ENCODE measurements at places on chromosomes 7 and 10.

GRCh38 chr10:25831080-25831479, 102.9 kb upstream of the MYO3A start:
- DNase-seq, result no peak

DNA sequence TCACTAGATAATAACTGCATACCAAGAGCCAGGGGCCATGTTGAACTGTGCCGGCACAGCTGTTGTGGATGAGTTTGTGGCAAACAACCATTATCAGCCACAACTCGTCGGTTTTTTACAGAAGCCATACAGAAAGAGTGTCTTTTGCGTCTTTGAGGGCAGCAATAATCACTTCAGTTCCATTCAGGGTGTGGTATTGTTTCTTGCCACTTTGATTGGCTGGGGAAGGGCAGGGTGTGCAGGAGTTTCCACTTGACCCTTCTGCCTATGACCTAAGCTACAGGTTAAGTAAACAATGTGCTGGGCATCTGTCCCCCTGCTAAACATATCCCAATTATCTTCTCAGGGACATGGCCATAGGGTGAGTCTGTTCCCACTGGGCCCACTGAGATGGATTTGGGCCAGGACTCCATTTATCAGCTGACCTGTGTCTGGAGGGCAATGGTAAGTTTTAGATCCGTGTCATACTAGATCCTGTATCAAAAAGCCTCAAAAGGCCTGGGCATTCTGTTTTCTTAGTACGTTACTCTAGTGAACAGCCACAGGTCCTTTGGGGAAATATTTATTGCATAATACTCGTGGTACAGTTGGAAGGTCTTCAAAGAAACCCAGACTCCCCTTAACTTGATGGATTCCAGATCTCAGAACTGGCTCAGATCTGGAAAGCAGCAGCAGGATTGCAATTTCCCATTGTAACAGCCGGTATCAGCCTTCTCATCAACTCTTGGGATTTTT, 15.9 kb downstream of the ZNF3 start:
- no peak for DNase-seq

DNA sequence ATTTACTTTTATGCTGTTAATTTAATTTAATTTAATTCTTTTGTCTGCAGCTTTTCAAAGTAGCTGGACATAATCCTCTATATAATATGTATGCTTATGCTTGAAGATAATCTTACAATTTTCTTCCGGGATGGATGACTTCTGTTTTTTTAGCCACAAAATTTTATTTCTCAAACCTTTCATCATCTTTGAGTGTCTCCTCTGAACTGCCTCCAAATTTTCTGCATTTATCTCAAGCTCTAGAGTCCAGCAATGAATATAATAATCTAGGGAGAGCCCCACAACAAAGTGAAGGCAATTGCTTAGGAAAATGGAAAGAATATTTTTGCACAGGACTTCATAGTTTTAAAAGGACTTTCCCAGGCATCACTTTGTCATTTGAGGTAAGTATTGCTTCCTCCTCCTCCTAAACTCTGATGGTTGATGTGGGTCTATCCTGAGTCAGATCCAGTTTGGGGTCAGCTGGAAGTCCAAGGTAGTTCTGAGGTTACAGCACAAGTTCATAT, 53.7 kb upstream of the FAM3C start:
- DNase-seq, result no peak

- no peak for DNase-seq
Measured at GRCh38 chr10:64648915-64649314, 1127.7 kb downstream of the REEP3 start.

GRCh38 chr10:58565271-58565670, 52.6 kb downstream of the BICC1 start:
- no peak for DNase-seq

DNA sequence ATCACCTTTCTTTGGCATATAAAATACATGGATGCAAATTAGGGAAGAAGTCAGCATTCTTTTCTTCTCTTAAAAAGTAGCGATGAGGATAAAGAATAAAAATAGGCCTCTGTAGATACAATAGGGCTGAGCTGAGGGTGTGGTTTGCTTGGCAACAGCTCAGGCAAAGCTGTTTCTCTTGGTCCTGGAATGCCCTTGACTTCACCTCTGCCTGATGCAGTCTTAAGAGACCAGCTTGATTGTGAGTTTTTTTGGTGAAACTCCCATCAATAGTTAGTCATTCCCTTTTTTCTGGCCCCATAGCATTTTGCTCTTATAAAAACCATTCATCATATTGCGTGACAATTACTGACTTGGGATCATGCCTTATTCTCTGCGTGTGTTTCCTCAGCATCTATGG, 42.1 kb upstream of the MKLN1 start:
- no peak for DNase-seq

GRCh38 chr10:119313644-119314043, 106.3 kb downstream of the GRK5 start:
- no peak for DNase-seq

DNA sequence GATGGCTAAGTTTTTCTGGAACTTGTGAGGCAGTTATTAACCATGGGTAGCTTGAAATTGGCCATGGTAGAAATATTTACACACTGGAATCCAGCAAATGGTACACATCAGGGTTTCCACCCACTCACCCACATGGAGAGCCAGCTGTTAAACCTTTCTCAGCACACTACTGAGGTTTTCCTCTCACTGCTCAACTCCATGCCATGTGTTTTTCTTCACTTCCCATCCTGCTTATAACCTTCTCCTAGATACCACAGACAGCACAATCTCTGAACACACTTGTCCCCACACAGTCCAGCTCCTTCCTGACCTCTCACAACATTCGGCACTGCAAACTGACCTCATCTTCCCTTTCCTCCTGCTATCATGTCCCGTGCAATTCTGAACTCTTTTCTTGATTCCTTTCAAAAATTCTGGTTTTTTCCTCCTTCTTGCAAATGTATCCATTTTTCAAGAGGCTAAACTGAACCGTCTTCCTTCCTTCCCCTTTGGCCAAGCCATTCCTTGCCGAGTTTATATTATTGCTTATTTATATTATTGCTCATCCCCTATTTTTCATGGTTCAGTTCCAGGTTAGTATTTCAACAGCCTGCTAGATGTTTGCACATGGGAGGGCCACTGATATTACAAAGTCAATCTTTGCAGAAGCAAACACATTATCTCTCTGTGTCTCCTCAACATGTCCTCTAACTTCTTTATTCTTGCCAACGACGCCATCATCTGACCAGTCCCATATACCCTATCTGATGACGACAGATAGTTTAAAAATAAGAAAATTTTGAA, 606.4 kb downstream of the SORCS1 start:
- no peak for DNase-seq

GRCh38 chr7:22442187-22442881, 57.7 kb downstream of the STEAP1B start:
- DNase-seq, result no peak

GRCh38 chr10:120578890-120579289, 121.9 kb downstream of the PLPP4 start:
- no peak for DNase-seq

DNA sequence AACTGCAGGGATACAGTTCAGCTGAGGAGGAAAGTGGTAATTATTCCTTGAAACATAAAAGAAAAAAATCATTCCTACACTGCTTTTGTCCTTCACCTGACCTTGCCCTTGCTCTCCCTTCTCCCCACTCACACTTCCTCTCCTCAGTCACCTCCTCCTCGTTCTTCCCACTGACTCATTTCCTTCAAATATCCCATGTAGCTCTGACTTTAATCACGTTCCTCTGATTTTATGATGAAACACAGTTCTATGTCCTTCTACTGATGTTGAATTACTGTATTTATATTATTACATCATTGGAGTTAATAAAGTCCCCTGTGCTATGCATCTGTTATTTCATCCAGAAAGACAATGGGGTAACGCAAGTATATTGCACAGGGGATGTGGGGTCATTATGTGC, 575.6 kb downstream of the POM121L12 start:
- no peak for DNase-seq

- DNase-seq, result no peak
Measured at GRCh38 chr7:30627026-30627425, 32.3 kb downstream of the GARS1 start.

DNA sequence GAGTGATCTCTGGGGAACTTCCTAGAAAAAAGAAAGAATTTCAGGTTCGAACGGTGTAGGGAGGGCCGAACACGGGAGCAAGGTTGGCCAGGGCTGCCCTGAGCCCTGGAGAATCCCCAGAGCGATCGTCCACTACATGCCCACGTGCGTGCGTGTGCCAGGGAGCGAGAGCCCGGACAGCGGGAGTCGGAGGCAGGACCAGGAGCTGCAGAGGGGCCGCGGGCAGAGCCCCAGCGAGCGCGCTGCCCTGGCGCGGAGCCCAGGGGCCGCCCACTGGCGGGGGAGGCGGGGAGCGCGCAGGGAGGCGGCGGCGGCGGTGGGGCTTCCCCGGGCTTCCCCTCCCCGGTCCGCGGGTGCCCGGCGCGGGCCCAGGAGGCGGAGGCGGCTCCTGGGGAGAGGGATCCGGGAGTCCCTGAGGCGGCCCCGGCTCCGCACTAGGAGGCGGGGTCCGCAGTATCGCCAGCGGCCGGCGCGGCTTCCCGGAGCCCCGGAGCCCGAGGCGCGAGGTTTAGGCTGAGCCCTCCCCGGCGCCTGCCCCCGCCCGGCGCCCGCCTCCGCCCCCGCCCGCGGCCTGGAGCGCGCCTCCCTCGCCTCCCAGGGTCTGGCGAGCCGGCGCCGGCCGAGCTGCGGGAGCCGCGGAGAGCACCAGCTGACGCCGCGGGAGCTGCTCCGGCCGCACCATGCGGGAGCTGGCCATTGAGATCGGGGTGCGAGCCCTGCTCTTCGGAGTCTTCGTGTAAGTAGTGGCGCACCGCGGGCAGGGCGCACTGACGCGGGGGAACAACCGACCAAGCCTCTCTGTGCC, at the start of gene PLPP4:
TSS of gene PLPP4 (plus strand) at position 602 of the 805 bp plus-strand sequence. CDS start at position 681, 79 bp downstream.
- no peak for DNase-seq

DNA sequence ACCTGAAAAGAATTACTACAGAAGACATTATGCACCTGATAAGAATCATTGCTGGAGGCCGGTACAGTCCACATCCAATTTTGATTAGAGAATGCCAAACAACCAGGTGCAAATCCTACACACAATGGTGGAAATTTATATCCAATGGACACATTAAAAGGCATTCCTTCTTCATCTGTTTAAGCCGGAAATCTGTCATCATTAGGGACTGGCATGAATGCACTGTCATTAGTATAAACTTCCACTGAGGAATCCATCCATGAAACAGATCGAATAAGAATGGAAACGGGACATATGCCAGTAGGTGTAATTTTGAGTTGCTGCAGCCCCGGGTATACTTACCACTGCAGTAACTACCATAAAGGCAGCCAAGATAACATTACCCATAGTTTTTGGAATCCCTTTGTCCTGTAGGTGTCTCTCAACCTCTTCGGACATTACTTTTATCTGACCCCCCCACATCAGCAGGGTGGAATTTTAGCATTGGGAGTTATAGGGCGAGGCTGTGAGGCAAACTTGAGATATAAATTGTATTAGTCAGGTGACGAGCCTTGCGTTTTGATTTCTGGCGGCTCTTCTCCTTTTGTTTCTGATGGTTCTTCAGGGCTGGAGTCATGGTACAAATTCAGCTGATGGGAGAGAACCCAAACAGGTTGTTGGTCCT, 36.5 kb upstream of the AKR1C2 start:
- no peak for DNase-seq

DNA sequence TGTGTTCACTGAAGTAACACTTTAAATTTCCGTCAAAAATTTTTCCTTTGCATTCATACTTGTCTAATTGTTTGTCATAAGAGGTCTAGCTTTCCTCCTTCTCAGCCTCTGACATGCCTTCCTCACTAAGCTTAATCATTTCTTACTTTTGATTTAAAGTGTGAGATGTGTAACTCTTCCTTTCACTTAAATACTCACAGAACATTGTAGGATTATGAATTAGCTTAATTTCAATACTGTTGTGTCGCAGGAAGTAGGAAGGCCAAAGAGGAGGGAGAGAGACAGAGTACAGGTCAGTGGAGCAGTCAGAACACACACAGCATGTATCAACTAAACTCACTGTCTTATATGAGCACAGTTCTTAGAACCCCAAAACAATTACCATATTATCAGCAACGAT, 99.0 kb downstream of the SRPK2 start:
- DNase-seq, result no peak

GRCh38 chr7:71613313-71613712, 481.4 kb downstream of the GALNT17 start:
- no peak for DNase-seq

DNA sequence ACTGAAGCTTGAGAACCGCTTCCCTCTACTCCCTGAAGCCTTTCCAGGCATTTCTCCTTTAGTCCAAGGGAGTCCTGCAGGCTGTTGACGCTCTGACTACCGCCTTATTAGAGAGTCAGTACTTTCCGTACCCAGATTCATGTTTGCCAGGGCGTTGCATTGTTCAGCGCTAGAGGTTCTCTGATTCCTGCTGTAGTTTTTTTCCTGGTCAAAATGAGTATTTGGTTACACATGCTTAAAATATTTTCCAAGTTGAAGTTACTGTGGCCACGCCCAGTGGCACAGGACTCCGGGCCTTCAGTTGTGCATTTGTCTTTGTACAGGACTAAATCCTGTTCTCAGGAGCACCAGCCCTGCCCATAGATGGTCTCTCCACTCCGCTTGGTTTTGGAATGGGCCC, 7.9 kb downstream of the MTURN start:
- no peak for DNase-seq

- DNase-seq, result no peak
Measured at GRCh38 chr7:81648716-81649115, 121.1 kb downstream of the HGF start.

DNA sequence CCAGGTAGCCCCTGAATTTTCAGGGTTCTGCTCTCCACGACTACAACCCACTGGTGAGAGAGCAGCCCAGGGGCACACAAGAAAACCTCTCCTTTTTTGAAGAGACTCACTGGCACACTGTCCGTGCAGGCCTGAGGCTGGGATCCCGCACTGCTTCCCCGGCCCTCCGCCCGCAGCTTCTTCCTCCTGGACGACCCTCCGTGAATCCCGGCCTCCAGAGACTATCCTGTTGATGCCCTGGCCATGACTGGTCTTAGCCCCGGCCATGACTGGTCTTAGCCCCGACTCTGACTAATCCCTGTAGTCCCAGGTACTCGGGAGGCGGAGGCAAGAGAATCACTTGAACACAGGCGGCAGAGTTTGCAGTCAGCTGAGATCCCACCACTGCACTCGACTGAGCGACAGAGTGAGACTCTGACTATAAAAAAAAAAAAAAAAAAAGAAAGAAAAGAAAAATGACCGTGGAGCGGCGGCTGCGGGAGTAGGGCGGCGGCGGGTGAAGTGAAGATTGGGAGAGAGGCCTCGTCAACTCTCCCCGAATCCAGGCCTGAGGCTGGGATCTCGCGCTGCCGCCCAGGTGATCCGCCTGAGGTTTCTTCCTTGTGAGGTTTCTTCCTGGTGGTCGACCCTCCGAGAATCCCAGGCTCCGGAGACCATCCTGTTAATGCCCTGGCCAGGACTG, 196.4 kb downstream of the ZNF716 start:
- DNase-seq, result no peak
